ENCODE measurements at places on chromosomes 3 and 15. TPM values are rescaled to one million over a fixed set of nuclear protein-coding genes. Genes with fewer than 3 reads are reported as not detected.

Gene PLA2G4E
- total RNA-seq, result 0.09 TPM

- no peak for DNase-seq
Observed at GRCh38 chr3:149604125-149604875, 53.5 kb downstream of the WWTR1 start.

DNA sequence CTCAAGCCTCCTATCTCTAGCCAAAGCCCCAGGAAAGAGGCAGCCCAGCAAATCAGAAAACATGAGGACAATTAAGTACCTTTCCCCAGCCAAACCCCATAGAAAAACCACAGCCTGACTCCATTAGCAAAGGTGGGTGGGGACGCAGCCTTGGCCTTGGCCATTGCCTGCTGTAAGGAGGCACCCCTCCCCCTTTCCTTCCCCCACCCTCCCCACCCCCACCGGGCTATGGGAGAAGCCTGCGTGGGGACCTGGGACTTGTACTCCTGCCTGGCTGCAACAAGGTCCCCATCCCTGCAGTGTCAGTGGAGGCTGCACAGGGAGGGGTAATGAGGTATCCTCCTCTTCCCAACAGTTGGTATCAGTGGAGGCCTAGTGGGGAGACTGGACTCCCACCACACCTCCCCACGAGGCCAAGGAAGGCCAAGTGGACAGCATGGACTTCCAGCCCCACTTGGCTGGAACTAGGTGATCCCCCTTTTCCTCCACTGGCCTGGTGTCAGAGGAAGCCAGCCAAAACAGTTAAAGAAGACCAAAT is 20.5 kb downstream of the PRR23E start:
- DNase-seq, result no peak

DNA sequence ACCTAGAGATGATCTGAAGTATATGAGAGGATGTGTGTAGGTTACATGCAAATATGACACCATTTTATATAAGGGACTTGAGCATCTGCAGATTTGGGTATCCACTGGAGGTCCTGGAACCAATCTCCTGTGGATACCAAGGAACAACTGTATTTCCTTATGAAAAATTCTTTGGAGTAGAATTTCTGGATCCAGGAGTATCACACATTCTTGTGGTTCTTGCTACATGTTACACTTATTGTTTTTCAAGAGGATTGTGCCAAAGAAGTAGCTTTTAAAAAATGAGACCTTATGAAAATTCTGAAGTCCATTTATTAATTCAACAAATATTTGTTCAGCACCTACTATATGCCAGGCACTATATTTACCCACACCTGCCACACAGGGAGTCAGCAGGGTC is 15.7 kb upstream of the TBC1D23 start:
- DNase-seq, result no peak
